ENCODE measurements at places on chromosomes 2 and 18.

- no peak for DNase-seq
Measured at GRCh38 chr18:35807811-35808335, 164.6 kb upstream of the RMP24 start.

GRCh38 chr2:196376984-196377877 is 205.9 kb upstream of the STK17B start:
- DNase-seq = no peak

DNA sequence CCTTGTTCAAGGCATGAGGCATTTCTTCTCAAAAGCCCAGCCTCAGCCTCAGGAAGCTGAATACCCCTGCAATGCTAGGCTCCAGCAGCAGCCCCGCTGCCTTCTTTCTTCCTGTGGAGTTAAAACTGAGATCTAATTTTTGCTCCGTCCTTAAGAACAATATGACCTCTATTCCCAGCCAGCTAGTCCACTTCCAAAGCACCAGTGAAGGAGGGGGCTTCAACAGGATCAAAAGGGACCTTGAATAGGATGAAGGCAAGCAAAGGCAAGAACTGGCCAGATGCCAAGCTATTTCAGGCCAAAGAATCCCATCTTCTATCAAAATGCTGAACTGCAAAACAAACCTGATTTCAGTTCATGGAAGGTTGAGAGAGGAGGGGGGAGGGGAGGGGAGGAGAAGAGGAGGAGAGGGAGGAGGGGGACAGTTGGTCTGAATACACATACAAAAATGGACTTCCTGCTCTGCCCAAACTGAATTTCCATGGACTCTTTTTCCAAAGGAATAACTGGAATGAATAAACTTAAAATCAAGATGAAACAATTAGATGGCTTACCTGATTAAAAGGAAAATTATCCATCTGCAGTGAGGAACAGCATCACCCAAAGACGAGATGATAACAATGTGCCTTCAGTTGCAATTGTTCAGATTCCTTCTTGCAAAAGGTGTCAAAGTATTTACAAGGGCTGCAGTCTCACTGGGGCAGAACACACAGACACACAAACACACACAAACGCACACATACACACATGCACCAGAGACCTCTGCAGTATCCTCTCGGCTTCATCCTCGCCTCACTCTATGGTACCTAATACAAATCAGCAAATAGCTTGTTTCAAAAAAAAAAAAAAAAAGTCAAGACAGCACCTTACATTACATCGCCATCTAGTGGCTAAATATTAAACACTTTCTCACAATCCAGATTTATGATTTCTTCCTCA is at the start of gene SCN1A:
TSS of gene SCN1A (minus strand) at position 804 of the 939 bp plus-strand sequence. CDS start 54,399 bp downstream, outside the sequence.
- DNase-seq = no peak

- DNase-seq = no peak
Measured at GRCh38 chr2:74577448-74577847, 22.9 kb downstream of the DOK1 start.

DNA sequence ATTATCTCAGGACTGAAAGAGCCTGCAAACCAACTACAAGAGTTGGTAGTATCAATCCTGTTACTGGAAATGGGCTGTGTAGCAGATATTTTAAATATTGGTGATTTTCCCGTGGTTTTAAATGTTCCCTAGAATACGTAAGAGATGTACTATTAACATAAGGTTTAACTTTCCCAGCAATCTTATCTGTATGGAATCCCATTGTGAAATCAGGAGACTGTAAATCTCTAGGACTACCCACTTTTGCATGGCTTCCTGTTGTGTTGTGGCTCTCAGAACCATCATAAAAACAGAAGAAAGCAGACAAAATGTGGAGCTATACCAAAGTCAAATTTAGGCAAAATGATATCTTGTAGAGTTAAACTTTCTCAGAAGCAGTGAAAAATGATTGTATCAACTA is 641.5 kb upstream of the SETBP1 start:
- no peak for DNase-seq

DNA sequence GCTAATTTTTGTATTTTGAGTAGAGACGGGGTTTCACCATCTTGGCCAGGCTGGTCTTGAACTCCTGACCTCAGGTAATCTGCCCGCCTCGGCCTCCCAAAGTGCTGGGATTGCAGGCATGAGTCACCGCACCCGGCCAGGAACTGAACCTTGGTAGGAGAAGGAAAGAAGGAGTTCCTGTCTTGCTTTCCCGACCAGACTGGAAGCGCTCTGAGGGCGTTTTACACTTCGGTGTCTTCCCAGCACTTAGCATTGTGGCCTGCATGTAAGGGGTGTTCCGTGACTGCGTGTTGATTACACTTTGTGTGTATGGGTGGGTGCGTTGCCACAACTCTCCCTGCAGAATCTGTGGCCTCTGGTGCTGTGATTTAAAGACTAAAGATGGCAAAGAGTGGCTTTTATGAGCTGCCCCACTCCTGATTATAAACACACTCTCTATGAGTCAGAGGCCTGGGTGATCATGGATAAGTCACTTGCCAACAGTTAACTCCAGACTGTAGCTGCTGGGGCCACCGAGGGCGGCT is 46.0 kb downstream of the ODC1 start:
- DNase-seq = no peak

- no peak for DNase-seq
Measured at GRCh38 chr2:218366621-218367414, 10.2 kb downstream of the CATIP start.

DNA sequence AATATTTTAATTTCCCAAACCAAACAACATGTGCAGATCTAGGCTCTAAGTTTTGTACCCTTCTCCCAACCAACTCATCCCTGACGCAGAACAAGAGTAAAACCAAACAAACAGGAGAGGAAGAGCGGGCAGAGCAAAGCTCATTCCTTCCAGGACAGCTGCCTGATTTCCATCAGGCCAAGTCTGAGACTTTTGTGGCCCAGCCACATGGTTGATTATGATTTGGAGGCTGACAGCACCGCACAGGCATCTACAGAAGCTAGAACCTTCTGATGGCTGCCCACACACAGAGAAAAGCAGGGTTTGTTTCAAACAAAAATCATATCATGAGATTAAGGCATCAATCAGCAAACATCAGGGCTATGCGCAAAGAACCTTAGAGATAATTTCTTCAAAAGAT is 262.6 kb downstream of the TNS1 start:
- DNase-seq = no peak

GRCh38 chr2:69744456-69744855 is 2.5 kb downstream of the ANXA4 start:
- DNase-seq = no peak

DNA sequence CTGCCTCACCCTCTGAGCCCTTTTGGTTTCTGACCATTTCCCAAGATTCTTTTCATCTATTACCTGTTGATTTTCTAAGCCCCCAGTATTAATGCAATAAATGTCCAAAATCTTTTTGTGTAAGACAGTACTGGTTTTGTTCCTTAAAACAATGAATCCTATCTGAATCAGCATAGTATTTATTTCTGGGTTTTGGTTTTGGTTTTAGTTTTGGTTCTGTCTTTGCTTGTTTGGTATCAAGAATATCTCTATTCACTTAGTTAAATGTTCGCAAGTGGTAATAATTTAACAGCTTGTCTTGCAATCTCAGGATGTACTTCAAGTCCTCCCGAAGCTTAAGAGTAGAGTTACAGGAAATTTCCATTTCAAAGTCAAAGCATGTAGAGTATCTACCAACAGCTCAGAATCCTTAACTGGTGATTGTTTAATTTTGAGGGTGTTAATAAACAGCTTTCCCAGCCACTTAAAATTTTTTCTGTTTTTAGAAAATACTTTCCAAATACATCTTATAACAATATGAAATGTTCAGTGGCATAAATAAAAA is 67.7 kb upstream of the NEDD4L start:
- DNase-seq = no peak

DNA sequence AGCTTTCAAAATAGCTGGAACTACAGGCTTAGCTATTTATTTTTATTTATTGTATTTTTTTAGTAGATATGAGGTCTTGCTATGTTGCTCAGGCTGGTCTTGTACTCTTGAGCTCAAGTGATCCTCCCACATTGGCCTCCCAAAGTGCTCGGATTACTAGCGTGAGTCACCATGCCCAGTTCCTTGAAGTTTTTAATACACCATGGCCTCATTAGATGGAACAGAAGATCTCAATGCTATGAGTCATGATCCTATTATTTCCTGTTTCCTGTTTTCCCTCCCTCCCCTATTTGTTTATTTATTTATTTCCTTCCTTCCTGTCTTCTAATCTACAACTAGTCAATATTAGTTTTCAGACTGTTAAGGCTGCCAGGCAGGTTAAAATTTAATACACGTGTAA is 309.0 kb downstream of the CMPK2 start:
- DNase-seq = no peak

DNA sequence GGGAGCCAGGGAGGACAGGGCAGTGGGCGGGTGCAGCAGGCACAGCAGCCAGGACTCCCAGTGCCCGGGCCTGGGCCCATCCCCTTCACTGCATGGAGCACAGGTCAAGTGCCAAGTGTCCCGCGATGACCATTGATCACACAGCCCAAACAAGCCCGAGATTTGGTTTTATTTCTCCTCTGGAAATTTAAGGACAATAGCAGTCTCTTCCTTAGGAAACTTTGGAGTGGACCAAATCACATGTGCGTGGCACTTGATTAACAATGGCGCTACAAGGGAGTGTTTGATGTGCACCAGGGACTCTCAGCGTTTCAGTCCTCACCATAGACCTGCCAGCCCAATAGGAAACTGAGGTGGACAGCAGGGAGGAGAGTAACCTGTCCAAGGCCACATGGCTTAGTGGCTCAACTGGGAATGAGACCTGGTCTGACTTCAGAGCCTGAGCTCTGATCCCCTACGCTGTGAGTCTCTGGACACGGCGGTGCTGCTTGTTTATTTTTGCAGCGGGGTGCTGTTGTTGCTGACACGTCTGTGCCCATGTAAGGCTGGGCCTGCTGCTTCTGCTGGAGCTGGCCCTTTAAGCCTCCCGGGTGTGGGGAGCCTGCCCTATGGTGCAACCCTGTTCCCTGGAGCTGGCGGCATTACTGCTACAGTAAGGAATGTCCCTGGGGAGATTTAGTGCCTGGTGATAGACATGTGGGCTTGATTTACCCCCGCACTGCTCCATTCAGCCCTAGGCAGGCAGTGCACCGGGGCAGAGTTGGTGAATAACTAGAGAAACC is 194.2 kb downstream of the INHBB start:
- DNase-seq = peak; percentile 91

DNA sequence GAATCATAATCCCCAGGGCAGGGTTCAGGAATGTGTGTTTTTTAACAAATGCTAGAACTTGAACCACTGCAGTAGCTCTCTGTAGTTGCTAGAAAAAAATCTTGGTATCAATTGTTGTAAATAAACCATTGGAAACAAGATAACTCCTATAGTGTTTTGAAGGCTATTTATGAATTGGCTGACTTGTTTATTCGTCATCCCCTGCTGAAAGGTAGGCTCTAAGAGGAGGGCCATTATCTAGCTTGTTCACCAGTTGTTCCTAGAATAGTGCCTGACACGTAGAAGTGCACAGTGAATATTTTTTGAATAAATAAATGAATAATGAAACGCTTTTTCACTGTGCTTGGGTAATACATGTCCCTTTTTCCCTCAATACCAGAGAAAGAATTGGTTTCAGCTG is 211.4 kb downstream of the BABAM2 start:
- no peak for DNase-seq

- DNase-seq = no peak
Measured at GRCh38 chr2:7242189-7242867, 325.1 kb downstream of the RNF144A start.

GRCh38 chr2:128584296-128584890 is 265.7 kb upstream of the HS6ST1 start:
- peak; percentile 40 for DNase-seq

- no peak for DNase-seq
Measured at GRCh38 chr2:157432475-157433106, 11.3 kb downstream of the CYTIP start.

GRCh38 chr2:1766425-1766824 is 22.1 kb upstream of the PXDN start:
- no peak for DNase-seq

- DNase-seq = no peak
Measured at GRCh38 chr2:173373290-173373689, 18.6 kb downstream of the CDCA7 start.

GRCh38 chr2:168642873-168643272 is 159.6 kb upstream of the NOSTRIN start:
- no peak for DNase-seq

DNA sequence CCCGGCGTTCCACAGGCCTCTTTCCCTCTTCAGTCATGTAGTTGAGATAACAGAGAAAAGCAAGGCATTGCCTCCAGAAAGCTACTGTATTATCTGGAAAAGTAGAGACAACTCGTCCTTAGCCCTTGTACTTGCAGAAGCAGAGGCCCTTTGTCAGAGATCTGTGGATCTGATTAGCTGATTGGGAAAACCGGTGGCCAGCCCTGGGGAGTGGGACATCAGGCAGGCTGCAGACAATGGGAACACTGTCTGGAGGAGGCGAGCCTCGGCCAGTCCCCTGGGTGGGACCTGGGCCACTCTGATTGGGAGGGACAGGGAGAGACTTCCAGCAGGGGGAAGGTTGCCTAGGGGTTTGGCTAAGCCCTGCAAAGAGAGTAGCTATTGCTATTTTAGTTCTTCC is 1.2 kb upstream of the MC2R start:
- no peak for DNase-seq

DNA sequence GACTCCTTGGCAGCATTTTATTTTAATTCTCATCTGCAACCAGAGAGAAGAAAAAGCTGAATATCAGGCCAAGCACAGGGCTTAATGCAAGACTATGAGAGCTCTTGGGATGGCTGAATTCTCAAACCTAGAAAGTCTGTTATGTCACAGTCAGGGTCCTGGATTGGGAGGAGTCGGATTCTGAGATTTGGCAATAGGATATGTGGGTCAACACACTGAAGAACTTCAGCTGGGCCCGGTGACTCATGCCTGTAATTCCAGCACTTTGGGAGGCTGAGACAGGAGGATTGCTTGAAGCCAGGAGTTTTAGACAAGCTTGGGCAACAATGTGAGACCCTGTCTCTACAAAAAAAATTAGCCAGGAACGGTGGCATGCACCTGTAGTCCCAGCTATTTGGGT is 102.4 kb downstream of the COL3A1 start:
- no peak for DNase-seq

- no peak for DNase-seq
Measured at GRCh38 chr2:70977605-70978205, 725 bp upstream of the ANKRD53 start.

DNA sequence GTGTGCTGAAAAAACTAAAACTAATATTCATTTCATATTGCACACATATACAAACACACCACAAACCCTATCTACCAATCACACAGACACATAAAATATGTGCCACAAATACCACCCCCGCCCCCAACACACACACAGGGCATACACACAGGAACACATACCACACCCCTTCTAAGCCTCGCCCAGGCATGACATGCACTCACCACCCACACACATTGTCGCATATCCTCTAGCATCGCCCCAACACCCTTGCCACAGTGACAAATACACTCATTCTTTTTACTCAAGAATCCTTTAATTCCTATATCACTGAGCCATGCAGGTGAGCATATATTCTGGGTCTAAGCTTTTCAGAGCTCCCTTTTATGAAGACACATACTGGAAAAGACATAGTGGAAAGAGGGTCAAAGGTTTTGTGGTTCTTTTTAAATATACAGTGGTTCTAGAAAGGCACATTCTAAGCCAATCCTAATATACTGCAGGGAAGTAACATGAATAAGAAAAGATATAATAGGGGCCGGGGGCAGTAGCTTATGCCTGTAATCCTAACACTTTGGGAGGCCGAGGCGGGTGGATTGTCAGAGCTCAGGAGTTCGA is 24.5 kb upstream of the LCLAT1 start:
- peak; percentile 39 for DNase-seq

Measured in HS-27A (cell line).